ENCODE measurements at places on chromosomes 12 and 14.
A peak's percentile ranks its signal among the peaks of the same experiment; 100 is the strongest.

- no peaks in the 10 kb centered on the region for H3K27me3 ChIP-seq
- H3K4me1 ChIP-seq, result no peaks in the 10 kb centered on the region
- no peak overlapping the region for H3K4me3 ChIP-seq
- H3K27ac ChIP-seq, result no peak overlapping the region
- H3K36me3 ChIP-seq, result no peaks in the 10 kb centered on the region
These were observed 16.3 kb upstream of the SINHCAF start for GRCh38 chr12:31342286-31342685.

DNA sequence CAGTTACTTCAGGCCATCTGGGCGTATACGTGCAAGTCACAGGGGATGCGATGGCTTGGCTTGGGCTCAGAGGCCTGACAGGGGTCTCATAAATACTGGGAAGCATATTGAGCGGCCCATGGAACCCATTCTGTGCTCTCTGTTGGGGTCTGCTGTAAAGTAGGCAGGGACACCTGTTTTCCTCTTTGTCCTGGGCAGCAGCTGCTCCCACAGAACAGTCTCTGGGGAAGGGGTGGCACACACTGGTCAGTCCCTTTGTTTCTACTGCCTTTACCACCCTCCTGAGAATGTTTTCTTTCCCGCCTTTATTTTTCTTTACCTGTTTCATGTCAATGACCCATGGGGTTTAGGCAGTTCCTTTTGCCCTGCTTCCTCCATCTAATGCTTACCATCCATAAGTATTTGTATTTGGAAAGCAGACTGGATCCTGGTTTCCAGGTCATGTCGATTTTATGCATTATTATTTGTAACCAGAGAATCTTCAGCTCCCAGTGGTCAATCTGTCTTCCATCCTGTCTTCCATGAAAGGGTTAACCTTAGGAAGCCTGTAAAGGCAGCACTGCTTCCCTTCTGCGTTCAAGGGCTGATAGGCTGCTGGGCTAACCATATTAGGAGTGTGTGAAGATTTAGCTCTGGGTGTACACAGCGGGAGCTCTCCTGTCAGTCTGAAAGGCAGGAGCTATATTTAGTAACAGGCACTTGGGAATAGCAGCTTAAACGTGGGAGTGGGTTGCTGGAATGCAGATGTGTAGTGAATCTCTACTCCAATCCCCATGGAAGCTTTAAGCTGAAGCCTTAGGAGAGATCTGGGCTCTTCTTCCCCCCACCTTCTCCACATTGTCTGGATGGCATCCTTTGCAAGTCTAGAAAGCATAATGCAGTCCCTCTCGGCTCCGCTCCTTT is 124.0 kb downstream of the DYRK2 start:
- peaks cover 4% of the 10 kb centered on the region for H3K4me1 ChIP-seq
- H3K36me3 ChIP-seq, result no peaks in the 10 kb centered on the region
- H3K27me3 ChIP-seq, result no peaks in the 10 kb centered on the region
- H3K4me3 ChIP-seq, result no peak overlapping the region
- peak; percentile 64 for DNase-seq

DNA sequence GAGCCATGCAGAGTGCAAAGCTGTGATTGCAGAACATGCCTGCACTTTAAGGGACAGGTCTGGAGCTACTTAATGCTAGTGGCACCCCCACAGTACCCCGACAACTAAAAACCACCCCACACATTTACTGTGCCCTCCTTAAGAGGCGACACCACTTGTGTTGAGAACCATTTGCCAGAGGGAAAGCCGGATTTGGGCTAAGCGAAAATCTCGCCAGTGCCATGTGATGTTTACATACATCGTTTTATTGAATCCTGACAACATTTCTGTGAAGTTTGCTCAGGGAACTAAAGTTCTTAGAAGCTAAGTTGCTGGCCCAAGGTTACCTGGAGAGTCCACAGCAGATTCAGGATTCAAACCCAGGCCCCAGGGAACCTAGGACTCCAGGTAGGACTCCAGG is 119.0 kb upstream of the FKBP4 start:
- no peak overlapping the region for H3K27ac ChIP-seq
- no peak overlapping the region for H3K4me3 ChIP-seq
- H3K36me3 ChIP-seq, result no peaks in the 10 kb centered on the region
- peak; percentile 11 for DNase-seq
- H3K27me3 ChIP-seq, result no peaks in the 10 kb centered on the region

- no peak overlapping the region for H3K27ac ChIP-seq
- no peak for DNase-seq
- no peak overlapping the region for H3K4me3 ChIP-seq
- no peaks in the 10 kb centered on the region for H3K36me3 ChIP-seq
These were observed 41.6 kb upstream of the TTC7B start for GRCh38 chr14:90857866-90858265.

DNA sequence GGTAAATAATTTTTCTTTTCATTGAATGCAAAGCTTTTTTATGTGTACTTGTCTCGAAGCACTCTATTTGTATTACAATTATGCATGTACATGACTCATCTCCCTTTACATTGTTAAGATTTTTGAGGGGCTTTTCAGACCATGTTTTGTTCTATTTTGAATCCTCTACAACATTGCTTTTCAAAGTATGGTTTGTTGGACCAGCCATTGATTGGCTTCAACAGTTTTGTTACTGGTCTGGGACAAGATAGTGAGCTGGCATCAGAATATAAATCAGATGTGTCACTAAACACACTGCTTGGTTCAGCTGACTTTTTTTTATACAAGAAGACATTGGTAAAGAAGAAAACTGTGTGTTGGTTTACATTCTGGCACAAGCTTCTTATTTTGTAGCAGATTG is 122.3 kb downstream of the MON2 start:
- H3K36me3 ChIP-seq, result no peaks in the 10 kb centered on the region
- no peaks in the 10 kb centered on the region for H3K4me1 ChIP-seq
- no peaks in the 10 kb centered on the region for H3K27me3 ChIP-seq
- H3K27ac ChIP-seq, result no peak overlapping the region
- DNase-seq, result no peak

DNA sequence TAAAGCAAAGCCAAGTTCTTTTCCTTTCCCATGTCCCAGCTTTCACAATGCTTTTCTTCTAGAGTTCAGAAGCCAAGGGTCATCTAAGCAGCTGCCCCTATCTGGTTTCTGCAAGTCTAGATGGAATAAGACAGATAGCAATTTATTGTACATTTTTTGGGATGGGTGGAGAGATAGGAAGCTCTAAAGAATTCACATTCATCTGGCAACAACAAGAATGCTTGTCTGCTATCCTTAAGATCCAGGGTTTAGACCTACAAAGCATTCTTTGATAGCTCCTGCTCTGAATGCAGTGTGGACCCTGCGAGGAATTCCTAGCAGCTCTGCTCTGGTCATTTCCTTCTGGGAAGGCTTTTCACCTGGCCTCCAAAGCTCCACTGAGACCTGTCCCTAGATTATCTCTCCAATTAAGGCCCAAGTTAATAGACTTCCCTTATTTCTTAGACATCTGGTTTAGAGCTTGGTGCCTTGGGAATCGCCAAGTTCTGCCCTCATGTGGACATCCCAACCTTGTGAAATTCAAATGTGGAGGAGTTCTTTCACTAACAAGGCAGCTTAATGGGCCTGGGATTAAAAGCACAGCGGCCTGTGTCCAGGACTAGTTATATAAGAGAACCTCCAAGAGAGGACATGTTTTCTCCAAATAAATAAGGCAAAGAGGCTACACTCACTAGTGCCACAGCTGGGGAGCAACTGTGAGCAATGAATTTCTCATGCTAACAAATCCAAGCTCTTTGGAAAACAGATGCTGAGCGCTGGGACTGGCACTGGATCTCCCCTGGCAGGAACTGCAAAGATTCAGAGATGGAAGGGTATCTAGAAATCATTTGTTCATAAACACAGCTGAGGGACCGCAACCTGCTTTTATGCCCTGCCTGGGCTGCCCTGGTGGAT is 384.5 kb upstream of the DDHD1 start:
- no peak for DNase-seq
- H3K27ac ChIP-seq, result no peak overlapping the region
- no peaks in the 10 kb centered on the region for H3K4me1 ChIP-seq
- H3K4me3 ChIP-seq, result no peak overlapping the region

GRCh38 chr12:94938583-94938982 is 64.9 kb downstream of the NDUFA12 start:
- H3K27ac ChIP-seq, result no peak overlapping the region
- no peak for DNase-seq
- H3K36me3 ChIP-seq, result no peaks in the 10 kb centered on the region
- no peaks in the 10 kb centered on the region for H3K27me3 ChIP-seq

- peaks cover 13% of the 10 kb centered on the region for H3K4me1 ChIP-seq
- H3K4me3 ChIP-seq, result peak overlapping the region; percentile 79
- no peaks in the 10 kb centered on the region for H3K36me3 ChIP-seq
- peaks cover 8% of the 10 kb centered on the region for H3K27me3 ChIP-seq
- peak overlapping the region; percentile 85 for H3K27ac ChIP-seq
- peak; percentile 82 for DNase-seq
These were observed 907 bp upstream of the EFS start for GRCh38 chr14:23365732-23366425.

DNA sequence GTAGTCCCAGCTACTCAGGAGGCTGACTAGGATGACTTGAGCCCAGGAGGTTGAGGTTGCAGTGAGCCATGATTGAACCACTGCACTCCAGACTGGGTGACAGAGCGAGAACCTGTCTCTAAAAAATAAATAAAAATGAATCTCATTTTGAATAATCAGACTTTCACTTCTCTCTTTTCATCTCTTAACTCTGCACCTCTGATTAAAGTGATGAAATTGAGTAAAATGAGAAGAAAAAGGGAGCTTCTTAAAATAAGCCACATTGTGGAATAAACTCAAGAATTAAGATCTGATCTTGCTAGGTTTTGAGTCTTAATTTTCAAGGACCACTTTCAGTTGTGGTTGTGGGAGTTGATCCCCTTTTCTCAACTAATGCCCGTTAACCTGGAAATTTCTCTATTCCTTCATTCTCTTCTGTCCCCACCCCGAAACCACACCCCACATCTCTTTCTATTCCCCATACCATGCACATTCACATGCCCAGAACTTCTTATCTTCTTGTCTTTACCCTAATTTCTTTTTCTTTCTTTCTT is 70.9 kb upstream of the ETV6 start:
- no peaks in the 10 kb centered on the region for H3K4me1 ChIP-seq
- H3K4me3 ChIP-seq, result no peak overlapping the region
- H3K36me3 ChIP-seq, result no peaks in the 10 kb centered on the region
